Effector memory CD8-positive, alpha-beta T cell (primary cell): ENCODE measurements at places on chromosomes 6 and 20.

DNA sequence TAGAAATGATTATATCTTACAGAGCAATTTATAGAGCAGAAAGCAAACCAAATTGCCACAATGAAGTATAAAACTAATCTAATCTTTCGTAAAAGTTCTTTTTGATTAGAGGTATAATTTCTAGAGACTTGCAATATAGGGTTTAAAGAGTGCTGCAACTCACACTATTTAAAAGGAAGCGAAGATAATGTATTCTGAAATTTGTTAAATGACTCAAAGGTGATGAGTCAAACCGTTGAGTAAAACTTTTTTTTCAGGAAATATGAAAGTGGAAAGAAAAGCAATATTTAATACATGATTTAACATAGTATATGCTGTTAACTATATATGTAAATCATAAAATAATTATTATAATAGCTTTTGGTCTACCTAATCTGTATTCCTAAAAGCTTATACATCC, 133.6 kb downstream of the SYNE1 start:
- no peak for DNase-seq

DNA sequence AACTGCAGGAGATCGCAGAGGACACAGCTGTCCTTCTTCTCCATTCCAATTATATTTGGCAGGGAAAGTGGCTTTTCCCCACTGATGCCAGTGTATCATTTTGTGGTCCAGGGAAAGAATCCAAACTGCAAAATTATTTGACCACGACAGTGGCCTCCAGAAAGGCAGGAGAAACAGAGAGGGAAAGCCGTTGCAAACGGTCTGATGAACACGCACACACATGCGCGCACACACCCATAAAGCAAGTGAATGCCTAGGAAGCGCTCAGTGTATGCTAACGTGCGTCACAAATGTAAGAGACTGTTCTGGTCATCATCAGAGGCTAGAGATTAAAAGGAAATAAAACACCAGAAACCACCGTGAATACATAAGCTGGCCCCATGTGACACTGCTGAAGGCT, 54.0 kb downstream of the NPEPL1 start:
- DNase-seq = no peak

- DNase-seq = no peak
These were observed 81.7 kb upstream of the MAFB start for GRCh38 chr20:40770564-40771307.

DNA sequence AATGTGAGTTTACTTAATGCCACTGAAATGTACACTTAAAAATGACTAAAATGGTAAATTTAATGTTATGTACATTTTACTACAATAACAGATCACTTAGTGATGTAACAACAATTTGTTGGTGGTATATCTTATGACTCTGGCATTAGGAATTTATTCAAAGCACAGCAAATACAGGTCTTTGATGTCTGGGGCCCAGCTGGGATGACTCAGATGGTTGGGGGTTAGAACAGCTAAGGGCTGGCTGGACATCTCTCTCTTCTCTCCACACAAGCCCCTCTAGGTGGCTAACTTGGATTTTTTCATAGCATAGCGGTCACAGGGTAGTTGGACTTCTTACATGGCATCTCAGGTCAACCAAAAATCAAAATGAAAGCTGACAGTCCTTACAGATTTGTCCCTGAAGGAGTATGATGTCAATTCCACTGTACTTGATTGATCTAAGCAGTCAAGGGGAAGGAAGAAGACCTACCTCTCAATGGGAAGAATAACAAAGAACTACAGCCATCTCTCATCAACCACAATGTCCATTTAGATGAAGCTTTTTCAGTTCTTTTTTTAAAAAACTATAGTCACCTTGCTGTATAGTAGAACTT, 37.5 kb upstream of the LCA5 start:
- no peak for DNase-seq

DNA sequence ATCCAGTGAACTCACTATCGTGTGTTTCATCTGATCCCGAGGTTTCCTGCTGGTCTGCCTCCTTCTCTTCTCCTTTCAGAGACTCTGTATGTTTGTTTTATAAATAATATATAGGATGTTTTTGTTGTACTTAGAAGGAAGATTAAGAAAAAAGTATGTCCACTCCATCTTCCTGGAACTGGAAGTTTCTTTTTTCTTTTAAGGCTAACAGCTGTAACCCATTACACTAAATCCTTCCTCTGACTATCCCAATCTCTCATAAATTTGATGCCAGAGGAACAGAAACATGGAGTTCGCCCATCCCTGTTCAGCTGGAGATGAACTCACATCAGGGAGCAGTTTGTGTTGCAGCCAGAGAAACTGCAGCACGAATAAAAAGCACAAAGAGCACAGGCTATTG, 20.7 kb downstream of the RIPK1 start:
- DNase-seq = no peak

DNA sequence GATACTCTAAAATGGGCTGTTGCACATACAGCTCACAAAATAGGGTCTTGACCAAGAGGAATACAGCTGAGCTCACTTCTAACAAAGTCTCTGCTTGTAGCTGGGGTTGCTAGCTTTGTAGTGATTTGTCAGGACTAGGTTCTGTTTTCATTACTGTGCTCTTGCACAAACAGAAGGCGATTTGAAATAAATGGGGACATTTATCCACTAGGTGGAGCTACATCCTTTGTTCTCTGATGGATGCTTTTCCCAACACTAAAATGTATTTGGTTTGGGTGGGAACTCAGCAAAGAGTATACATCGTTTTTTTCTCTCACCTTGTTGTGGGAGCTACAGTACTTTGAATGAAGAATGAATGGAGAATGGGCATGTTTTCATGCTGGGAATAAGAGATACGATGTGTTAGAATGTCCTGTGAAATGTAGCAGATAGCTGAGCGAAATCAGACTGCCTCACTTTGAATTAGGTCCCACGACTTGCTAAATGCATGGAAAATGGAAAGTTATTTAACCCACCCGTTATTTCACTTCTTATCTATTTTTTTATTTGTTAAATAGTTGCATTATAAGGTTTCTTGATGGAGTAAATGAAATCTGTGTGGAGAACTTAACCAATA, 494.7 kb upstream of the MAP3K7 start:
- DNase-seq = no peak

DNA sequence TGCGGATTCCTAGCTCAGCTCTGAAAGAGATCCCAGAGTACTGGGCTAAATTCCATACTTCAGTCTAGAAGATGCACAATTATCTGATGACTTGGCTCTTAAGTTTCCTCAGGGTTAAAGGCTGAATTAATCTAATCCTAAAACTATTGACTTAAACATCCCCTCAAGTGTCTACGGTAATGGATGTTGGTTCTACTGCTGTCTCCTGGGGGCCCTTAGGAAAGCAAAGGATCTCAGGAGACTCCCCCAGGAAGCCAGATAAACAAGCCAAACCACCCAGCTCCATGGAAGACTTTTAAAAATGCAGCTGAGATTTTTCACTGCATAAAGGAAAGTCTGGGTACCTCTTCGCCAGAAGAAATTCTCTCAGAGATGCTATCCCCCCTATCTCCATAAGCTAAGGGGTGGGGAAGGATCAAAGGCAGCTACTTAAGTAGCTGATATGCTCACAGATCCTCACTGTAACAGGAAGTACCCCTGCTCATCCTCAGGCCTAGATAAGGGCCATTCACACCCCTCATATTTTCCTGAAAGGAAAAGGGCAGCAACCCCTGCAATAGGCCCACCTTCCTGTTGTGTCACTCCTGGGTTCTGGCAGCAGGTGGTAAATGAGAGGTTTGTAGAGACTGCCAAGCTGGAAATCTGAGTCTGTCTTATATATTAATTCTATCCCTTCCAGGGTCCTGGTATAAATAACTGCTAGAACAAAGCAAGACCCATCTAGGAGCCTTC, 9.3 kb downstream of the NDRG3 start:
- no peak for DNase-seq

DNA sequence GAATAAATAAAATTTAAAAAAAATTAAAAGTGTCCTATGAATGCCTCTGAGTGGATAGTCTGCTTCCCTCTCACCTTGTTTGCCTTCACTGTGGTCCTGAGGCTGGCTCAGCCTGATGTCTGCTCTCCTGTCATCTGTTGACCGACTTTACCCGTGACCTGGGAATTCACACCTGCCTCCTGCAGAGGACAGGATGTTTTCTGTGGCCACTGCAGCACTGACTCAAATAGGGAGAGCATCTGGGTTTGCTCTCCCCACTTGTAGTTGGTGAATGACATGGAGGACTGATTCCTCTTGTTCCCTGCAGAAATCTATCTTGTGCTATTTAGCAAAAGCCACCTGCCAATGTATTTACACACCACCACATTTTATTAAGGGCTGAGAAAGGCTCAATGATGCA, 52.4 kb upstream of the ERVFRD-1 start:
- DNase-seq = no peak

- DNase-seq = no peak
These were observed 113.0 kb downstream of the MANEA start for GRCh38 chr6:95690328-95690727.

GRCh38 chr20:49485563-49485962, 3.1 kb upstream of the KCNB1 start:
- no peak for DNase-seq

DNA sequence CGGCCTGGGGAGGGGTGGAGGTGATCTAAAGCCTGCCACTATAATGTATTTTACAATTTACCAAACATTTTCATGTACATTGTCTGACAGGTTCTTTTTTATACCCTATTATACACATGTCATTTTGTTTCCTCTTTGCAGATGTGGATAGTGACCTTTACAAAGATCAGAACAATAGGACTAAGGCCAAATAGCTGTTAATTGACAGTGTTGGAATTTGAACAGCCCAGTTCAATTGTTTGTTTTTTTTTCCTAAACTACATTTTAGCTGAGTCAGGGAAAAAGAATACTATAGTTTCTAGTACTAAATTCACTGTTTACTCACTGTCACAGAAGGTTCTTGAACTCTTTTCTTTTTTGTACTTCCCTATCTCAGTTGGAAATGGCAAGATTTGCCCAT, 40.2 kb downstream of the PGM3 start:
- DNase-seq = no peak

- DNase-seq = no peak
These were observed 12.4 kb upstream of the PTPRK start for GRCh38 chr6:128532827-128533226.

- no peak for DNase-seq
These were observed 4.0 kb upstream of the OXT start for GRCh38 chr20:3067139-3068014.

DNA sequence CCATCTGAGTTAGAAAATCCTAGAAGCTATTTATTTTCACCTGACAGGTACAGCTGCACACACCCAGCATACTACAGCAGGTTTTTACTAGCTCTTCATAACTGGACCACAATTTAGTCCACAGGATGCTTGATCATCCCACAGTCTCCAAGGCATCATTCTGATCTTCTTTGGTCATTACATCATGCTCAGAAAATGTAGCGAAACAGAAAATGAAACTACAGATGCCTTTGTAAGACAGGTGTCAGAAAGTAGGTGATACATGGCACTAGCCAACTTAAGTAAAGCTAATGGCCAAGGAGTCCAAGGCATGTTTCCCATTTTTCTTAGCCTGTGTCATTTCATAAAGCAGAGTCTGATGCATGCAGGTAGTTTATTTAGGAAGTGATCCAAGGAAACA, 102.3 kb downstream of the HTR1B start:
- no peak for DNase-seq

DNA sequence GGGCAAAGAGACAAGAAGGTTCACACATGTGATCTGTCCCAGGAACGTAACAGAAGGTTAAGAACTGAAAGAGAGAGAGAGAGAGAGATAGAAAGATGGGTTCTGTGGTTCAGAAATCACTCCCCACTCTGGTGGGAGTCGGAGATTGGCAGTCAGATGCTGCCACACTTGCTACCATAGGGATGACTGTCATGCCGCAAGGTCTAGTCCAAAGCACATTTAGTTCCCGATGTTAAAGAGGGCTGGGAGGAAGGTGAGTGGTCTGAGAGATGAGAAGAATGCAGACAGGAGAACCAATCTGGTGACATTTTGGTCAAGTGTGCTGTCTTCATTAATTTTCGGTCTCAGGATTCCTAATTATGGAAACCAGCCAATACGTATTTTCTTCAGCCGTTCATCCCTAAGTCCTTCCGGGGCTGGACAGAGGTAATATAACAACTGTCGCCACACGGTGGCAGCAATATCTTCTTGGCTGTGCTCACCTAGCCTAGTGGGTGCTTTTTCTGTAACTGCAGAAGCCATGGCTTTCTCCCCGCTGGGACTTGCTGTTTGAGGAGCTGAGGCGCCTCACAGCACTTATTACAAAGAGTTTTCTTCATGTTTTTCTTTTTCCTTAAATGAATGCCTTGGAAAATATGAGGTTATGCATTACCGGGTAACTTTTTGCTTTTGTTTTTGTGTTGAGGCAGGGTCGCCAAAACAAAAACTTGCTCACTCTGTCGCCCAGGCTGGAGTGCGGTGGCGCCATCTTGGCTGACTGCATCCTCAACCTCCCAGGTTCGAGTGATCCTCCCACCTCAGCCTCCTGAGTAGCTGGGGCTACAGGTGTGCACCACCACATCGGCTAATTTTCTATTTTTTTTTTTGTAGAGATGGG, 46.0 kb downstream of the SLC35D3 start:
- peak; percentile 63 for DNase-seq

GRCh38 chr6:111230351-111231089, 143.2 kb downstream of the SLC16A10 start:
- DNase-seq = no peak

DNA sequence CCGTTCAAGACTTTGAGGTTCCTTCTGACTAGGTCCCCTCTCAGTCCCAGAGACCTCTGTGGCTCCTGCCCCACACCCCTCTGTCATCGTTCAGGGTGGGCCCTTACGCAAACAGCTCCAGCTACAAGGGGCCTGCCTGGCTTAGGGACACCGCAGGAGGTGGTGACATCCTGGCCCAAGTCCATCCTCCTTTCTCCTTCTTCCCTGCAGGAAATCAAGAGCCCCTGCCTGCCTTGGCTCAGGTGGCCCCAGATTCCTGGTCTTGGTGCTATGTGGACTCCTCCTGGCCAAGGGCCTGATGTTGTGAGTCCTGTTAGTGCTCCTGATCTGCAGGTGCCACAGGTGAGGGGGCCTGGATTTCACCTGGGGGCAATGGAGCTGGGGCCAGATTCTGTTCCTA, 8.1 kb downstream of the TREML4 start:
- DNase-seq = no peak

DNA sequence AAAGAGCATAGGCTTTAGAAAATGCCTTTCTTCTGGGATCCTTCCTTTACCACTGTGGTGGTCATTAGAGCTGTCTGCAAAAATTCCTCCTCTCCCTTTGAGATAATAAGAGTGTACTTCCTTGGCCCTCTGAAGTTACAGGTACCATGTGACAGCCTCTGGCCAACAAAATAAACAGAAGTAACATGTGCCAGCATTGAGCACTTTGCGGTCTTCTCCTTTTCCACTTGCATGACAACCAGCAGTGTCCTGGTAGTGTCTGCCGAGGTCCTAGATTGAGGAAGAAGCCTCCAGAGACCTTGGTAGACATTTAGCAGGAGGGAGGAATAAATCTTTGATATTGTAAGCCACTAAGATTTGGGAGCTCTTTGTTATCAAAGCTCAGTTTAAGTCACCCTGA, 87.5 kb upstream of the ARID1B start:
- DNase-seq = no peak

- DNase-seq = no peak
These were observed 714.1 kb downstream of the CBLN4 start for GRCh38 chr20:55291261-55291660.
